ENCODE measurements at places on chromosomes 2 and 18.

DNA sequence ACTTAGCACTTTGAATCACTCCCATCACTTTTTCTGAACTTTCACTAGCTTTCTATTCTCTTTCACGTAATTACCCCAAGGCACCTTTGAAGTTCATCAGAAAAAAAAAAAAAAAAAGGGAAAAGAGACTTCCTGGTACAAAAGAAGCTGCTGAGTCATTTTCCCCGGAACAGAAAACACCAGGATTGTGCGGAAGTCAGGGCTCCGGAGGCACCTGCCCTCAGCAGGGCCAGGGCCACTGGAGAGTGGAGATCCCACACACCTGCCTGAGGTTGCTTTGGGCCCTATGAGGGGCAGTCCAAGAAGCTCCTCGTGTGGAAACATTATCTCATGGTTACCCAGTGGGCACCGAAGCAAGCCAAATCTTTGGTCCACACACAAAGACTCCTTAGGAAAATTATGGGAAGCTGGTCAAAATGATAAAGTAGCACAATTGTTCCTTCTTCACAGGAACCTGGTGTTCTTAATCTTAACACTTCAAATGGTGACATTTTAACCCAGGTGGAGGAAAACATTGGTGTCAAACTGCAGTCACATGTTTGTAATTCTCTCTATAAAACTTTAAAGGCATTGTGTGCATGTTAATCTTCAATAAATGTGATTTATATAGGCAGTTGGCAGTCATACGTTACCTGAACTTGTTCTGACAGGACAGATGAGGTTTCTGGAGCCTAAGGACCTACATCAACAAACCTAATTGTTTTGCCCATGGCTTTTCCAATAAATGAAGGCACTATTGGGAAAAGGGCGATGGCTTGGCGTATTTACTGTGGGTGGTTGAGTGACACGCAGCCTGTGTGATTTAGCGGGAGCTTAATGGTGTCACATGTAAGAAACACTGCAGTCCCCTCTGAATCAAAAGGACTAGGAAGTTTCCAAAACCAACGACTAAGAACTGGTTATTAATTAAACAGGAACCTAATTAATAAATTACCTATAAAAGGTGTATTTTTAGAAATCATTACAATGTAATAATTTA, 23.4 kb upstream of the FAM110C start:
- no peak for DNase-seq

DNA sequence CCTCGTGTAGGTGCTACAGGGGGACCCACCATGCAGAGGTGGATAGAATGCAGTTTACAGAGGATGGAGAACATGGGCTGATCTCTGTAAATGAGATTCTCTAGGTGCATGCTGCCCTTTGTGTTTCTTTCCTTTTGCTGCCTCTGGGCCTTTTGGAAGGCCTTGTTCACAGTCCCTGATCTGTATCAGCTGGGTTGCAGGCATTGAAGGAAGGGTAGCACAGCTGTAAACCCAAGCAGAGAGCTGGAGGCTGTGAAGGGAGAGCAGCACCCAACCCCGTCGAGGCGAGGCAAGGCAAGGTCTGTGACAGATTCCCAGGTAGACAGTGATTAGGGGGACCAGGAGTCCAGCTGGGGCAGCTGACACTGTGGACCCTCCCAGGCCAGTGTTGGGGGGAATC, 56.1 kb upstream of the SOS1 start:
- DNase-seq, result no peak

GRCh38 chr2:111642586-111643327, 241.2 kb downstream of the ANAPC1 start:
- DNase-seq, result no peak

GRCh38 chr2:238584617-238585016, 157.9 kb downstream of the ASB1 start:
- DNase-seq, result no peak

- no peak for DNase-seq
Measured at GRCh38 chr2:131419441-131419840, 55.5 kb upstream of the RAB6D start.

GRCh38 chr2:34416856-34417255, 817.8 kb upstream of the FAM98A start:
- DNase-seq, result no peak

- DNase-seq, result no peak
Measured at GRCh38 chr18:64566456-64566855, 417.6 kb upstream of the LINC00305 start.

GRCh38 chr2:37917281-37918228, 7.5 kb upstream of the RMDN2 start:
- no peak for DNase-seq

All from GM12891 (cell line).